NCI-H1694 treated with DMSO at 0.1 percent for 48 hours (cell line): ENCODE measurements at places on chromosomes 3 and 15.

DNA sequence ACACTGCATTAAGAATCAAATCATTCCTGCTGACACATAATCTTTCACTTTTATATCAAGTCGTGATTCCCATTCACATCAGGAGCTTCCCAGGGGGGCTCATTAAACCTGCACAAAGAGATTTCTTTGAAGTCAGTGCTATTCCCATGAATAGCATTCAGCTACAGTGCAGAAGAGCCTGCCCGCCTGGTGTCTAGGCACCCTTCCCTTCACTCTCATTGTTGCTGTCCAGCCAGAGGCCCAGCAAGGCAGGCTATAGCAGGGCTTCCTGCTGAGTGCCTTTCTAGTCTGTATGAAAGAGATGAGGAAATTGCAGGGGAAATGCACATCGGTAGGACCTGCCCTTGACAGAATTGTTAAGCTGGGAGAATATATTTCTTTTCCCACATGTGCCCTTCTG lies 4.5 kb upstream of the GJD2 start:
- DNase-seq, result no peak

DNA sequence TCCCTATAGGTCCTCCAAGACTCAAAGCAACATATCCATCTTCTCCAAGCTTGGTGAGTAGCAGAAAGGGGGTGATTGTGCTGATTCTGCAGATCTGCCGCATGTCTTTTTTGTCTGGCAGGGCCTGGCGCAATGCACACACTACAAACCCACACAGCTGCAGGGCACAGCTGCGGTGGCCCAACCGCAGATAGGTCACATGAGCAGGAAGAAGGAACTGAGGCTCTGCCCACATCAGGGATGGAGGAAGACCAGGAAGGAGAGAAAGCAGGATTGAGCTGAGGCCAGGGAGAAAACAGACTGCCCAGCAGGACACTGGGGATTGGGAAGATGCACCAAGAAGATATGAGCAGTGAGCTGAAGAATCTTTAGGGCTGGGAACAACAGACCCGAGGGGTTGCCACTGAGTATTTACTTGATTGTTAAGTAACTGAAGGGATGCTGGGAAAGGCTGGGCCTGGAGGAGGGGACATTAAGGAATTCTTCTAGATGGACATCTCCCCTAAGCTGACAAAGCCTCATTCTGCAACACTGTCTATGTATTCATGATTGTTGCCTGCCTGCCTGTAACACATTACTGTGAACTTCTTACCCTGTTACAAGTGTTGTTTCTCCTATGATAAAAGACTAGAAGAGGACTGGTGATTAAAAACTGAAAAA lies 126.7 kb downstream of the MYLK start:
- no peak for DNase-seq

DNA sequence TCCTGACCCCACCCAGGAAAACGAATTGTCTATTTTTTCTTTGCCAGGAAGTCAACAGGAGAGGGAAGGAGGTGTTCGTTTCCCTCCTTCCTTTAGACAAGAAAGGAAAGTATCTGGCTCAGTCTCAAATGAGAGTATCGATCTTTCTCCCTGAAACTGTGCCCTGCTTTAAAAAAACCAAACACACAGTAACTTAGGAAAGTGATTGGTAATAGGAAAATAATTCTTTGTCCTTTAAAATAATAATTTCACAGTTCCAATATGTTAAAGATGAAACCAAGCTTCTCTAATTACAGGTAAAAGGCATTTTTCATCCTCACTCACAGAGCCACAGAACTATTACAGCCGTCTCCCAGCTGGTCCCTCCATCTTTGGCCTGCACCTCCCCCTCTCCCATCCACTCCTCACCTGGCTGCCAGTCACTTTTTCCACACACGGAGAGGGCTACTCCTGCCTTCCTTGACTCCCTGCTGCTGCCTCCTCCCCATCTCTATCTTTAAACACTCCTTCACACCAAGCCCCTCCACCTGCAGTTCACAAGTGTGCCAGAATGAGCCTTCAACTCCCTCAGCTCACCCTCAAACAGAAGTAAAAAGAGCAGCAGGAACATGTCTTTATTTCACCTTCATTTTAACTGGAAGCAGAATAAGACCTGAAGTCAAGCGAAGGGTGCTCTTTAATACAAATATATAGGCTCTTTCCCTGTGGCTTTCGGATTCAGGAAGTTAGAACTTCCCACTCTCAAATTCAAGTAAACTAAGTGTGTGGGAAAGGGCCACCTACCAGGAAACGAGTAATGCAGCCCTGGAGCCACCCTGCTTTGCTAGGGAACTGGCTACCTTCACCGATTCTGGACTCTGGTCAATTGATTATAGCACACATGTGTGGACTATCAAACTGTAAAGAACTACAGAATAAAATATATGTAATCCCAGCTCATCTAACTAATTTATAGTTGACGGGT lies 116.4 kb downstream of the SENP2 start:
- no peak for DNase-seq

DNA sequence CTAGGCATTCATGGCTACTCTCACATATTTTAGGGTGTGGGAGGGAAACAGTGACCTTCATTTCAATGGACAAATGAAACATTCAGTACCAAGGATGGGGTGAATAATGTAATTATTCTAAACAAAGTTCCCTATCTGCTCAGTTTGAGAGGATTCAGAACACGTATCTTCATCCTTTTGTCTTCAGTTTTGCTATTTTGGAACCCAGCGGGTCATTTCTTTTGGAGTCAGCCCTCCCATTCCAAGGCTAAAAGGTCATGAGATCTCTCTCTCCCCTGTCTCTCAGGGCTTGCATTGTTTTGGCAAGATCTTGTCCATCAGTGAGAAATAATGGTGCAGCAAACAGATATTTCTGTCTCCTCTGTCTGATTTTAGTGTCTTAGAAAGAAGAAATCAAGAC lies 16.3 kb upstream of the GATM start:
- DNase-seq, result no peak

GRCh38 chr3:111715911-111716523 lies 120.9 kb upstream of the ZBED2 start:
- no peak for DNase-seq

GRCh38 chr3:152193673-152194267 lies 75.0 kb upstream of the MBNL1 start:
- no peak for DNase-seq

DNA sequence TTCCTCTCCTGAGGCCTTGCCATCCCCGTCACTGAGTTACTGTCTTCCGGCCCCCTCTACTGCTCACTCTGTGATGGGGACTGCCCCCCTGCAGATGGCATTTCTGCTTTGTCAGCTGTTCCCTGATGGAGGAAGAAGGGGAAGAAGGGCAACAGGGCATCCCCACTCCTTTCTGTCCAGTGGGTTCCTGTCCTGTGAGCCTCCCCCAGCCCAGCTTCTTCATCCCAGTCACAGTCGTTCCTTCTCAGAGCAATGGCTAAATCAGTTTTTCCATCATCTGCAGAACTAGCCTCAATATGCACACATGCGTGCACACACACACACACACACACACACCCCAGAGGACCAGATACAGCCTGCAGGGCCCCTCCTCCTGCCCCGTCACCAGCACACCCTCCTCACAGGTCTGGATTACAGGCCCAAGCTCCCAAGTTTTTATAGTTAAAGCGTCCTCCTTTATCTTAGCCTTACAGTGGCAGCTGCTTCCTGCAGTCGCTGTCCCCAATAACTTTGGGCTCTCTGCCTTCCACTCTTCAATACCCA lies 21.4 kb downstream of the ALDH1L1 start:
- no peak for DNase-seq

DNA sequence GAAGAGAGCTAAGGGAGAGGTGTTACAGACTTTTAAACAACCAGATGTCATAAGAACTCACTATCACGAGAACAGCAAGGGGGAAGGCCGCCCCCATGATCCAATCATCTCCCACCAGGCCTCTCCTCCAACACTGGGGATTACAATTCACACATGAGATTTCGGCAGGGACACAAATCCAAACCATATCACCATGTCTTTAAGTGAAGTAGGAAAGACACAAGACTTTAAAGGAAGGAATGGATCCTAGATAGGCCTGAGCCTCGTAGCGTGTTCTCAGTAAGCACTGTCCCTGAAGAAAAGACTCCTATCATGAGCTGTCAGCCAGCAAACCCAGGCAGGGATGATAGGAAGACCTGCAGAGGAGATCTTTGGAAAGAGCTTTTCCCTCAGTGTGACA lies 15.1 kb upstream of the RPS27L start:
- no peak for DNase-seq
